ENCODE measurements at places on chromosomes 7 and 10.
A peak's percentile ranks its signal among the peaks of the same experiment; 100 is the strongest.

DNA sequence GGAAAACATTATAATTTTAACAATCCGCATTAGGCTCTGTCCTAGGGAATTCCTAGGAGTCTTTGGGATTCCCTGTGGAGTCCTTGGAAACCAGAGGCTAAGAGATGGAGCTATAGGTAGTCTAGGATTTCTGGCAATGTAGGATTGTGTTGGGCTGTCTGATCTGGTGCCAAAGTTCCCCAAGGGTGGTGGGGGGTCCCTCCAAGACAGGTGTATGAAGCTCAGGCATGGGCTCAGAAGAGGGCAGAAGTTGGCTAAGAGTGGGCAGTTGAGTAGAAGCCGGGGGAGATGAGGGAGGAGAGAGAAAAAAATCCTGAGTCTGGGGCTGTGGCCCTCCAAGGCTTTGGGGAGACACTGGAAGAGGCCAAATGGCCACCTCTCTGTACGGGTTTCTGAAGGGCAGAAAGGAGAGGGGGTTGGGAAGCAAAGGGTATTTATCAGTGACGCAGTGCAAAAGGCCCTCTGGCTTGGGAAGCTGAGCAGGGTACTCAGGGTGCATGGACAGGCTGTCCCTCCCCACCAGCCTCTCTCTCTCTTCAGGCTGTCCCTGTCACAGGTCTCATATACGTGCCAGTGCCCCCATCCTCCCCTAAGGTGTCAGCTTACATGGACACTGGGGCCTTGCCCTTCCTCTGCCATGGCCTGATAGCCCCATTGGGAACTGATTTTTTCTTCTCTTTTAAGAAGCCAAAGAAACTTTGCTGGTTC, 929 bp downstream of the HOXA6 start:
- no peak for DNase-seq

- no peak for DNase-seq
Observed at GRCh38 chr7:70589590-70589989, 542.4 kb upstream of the GALNT17 start.

DNA sequence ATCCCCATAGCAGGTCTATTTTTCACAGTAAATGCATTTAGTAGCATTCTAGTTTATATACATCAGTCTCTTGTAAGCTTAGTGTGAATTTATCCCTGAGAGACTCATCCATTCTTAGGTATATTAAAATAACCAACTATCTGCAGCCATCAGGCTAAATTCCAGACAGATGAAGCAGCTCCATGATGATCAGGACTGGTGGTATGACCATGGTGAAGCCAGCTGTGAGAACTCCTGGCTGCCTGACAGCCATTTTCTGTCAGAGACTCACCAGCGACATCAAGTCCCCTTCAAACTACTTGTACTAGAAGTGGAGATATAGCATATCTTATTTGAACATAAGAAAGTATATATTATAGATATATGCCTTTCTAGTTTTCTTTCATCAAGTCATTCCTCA, 70.3 kb upstream of the GSDME start:
- no peak for DNase-seq

- no peak for DNase-seq
Observed at GRCh38 chr7:157905651-157906461, 569.1 kb downstream of the DNAJB6 start.

- no peak for DNase-seq
Observed at GRCh38 chr10:100131571-100131970, 49.9 kb upstream of the CPN1 start.

- no peak for DNase-seq
Observed at GRCh38 chr10:75531571-75532031, 100.2 kb downstream of the LRMDA start.

- no peak for DNase-seq
Observed at GRCh38 chr10:62456611-62457101, 82.5 kb downstream of the ZNF365 start.

- no peak for DNase-seq
Observed at GRCh38 chr10:70903262-70903921, 15.0 kb upstream of the PCBD1 start.

DNA sequence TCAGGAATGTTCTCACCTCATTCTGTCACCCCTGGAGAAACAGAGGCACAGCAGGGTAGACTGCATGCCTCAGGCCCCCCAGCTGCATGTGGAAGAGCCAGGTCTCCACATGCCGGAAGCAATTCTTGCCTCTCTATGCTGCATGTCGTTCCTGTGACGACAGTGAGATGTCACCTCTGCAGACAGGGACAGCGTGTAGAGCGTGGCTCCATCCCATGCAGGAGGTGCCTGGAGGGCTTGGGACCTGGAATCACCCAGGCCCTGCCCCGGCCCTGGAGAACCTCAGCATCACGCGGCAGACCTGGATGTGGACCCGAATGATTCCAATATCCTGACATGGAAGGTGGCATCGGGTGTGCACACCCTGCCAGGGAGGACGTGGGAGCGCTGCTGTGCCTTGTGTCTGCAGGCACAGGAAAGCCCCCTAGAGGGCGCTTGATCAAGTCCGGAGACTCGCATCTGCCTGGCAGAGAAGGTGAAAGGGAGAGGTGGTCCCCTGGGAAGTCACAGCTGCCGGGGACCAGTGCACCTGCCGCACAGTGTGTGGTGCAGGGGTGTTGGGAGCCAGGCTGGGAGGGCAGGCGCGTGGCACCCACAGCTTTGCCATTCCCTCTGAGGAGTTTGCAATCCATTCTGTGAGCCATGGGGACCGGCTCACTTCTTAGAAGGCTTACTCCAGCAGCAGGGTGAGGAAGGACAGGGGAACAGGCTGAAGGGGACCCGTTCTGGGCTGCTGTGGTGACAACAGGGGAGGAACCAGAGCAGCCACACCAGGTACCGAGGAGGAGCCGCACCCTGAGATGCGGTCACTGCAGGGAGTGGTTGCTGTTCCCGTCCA, 45.3 kb upstream of the EN2 start:
- DNase-seq, result peak; percentile 77

DNA sequence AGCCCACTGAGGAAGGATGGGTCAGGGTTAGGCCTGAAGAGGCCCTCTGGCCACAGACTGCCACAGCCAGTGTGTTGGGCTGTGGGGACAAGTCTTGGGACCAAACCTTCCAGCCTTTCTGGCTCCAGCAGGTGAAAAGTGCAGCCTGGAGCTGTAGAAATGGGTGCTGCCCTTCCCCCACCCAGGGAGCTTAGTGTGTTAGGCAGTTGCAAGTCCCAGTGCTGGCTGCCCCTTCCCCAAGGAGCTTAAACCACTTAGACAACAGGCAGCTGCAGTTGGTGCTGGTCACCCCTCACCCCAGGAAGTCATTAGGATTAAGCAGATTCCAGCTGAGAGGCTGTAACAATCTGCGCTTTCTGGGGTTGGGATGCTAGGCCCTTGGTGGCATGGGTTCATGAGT, 563.3 kb downstream of the NRG3 start:
- no peak for DNase-seq

DNA sequence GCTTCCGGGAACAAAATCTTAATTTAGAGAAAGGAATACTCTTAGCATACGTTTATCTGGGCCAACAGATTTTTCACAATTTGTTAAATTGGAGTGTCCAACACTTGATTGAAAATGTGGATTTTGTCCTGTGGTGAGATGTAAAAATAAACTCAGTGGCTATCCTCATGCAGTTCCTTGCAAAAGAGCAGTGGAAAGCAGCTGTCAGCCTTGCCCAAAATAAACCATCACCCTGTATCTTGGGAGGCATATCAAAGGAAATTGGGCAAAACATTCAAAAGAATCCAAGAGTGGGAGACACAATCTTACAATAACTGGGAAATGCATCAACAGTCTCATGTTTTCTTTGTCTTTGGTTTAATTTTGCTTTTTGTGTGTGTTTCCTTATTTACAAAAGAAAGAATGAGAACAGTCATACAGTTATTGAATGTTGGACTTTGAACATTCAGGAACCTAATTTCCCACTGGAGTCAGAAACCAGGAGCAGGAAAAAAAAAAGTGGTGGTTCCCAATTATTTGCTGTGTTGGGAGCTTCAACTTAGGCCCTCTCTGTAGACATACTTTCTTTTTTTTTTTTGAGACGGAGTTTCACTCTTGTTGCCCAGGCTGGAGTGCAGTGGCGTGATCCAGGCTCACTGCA, 44.4 kb upstream of the DGKI start:
- DNase-seq, result no peak

GRCh38 chr7:46461334-46461777, 540.3 kb upstream of the IGFBP3 start:
- no peak for DNase-seq

DNA sequence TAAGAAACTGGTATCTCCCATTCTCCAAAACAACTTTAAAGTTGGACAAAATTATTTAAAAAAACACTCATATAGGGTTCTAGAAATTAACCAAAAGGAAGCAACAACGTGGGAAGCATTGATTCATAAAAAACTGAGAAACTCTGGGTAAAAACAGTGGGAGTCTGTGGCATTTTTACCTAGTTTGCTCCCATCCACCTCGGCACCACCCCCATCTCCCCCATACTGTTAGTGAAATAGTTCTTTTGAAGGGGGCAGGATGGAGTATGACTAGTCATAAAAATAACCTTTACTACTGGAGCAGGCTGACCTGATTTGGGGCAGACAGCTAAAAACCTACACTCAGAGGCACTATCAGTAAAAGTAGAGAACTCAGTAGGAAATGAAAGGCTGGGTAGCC, 123.2 kb downstream of the AVL9 start:
- no peak for DNase-seq

DNA sequence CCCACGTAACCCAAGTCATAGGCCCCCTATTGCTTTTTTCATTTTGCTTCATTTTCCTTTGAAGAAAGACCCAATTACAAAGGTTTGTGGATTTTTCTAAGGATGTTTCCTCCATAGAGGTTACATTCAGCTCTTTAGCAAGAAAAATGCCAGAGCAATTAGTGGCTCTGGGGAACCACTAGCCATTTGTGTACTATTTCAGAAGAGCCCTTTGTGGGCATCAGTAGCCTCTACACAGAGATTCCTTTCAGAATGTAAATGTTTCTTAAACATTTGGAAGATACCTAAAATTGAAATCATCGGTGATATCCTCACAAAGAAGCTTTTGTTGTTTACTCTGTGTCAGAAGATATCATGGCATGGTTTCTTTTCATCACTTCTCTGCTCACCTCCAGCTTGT, 291.0 kb upstream of the KMT2E start:
- no peak for DNase-seq

DNA sequence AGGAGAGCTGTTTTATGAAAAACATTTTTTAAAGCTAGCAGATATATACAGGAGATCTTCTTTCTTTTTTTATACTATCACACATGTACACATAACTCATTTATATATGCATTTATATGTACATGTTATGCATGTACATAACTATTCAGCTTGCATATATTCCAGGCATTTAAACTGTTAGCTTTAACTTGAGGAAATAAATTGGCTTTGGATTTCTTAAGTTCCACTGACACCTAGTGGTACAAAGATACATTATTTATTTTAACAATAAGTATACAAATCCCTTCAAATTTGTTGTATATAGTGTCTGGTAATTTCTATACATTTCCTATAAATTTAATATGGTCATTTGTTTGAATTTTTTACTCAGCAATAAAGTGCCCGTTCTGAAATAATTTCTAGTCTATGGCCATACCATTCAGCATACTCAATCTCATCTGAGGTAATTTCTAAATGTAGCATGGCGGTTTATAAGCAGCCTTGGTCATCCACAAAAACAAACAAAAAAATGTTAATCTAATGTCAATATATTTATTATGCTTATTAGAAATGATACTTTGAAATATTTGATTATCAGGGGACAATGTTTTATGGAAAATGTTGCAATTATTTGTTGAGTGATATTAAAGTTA, 11.6 kb downstream of the ZDHHC6 start:
- no peak for DNase-seq

- no peak for DNase-seq
Observed at GRCh38 chr10:79159785-79160184, 91.0 kb downstream of the ZMIZ1 start.

DNA sequence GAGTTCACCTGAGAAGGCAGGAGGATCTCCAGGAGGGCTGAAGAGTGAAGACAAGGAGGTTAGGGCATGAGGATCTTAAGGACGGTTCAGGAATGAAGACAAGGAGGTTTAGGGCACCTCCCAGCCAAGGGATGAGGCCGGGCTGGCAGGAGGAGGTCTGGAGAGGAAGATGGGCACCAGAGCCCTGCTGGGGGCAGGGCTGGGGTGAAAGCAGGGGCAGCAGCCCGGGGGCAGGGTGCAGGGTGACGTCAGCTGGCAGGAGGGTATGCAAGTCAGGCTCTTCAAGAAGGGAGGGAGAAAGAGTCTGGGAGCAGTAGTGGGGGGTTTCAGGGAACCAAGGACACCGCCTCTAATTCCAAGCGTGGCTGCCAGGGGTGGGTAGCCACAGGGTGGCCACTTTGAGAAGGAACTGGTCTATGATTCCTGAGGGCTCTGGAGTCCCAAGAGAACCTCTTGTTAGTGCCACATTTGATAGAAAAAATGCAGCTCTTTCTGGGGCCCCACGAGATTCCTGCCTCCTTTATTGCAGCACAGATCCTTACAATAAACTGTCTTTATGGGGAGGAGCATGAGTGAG, 101.6 kb downstream of the C10orf90 start:
- DNase-seq, result no peak

GRCh38 chr10:119299531-119299930, 92.2 kb downstream of the GRK5 start:
- no peak for DNase-seq

All from NCI-H526 treated with DMSO at 0.1 percent for 48 hours (cell line).